ENCODE measurements at places on chromosomes 11 and 22. TPM values are rescaled to one million over a fixed set of nuclear protein-coding genes. Genes with fewer than 3 reads are reported as not detected.

DNA sequence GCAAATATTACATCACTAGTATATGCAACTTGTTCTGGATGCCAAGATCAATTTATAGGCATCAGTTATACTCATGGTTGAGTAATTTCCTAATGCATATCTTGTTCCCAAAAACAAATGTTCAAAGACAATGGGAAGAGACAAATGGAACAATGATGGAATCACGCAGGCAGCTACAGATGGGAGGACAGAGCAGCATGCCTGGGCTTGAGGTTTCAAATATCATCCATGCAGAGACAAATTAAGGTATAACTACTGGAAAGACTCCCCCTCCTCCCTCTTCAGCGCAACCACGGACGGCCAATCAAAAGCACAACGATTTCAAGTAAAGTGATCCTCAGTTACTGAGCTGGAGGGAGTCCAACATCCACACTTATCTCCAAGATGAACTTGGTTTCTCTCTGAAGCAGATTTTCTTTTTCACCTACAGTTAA is 106.8 kb downstream of the CCDC83 start:
- no peak for DNase-seq

DNA sequence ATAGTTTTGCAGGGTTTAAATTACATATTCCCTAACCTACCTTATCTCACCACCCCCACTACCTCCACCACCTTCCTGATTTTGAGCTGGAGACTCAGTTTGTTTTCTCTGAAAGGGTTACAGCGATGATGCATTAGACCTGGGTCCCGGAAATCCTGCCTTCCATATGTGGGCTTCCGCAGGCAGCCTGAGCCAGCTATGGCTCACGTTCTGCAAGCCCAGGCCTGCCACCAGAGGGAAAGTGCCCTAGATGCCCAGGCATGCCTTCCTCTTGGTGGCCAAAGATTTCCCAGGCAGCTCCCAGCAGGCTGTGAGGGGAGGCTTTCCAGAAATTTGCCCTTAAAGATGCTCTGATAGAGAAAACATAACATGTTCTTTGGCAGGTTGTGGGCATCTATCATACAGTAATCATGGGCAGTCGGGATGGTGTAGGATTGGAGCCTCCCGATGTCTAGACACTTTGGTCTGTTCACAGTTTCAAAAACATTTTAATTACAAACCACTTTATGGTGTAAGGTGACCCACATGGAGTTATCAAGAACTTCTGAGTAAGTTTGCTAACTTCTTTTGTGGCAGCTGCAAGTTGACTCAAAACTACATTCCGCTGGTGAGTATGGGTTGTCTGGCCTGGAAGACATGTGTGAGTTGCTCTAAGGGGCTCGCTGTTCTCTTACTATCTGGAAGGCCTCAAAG is 79.3 kb downstream of the MICAL2 start:
- no peak for DNase-seq

GRCh38 chr22:36383110-36383581 is 4.6 kb downstream of the MYH9 start:
- DNase-seq, result no peak

- peak; percentile 53 for DNase-seq
Observed at GRCh38 chr22:17705951-17706900, 67.7 kb downstream of the BCL2L13 start.

DNA sequence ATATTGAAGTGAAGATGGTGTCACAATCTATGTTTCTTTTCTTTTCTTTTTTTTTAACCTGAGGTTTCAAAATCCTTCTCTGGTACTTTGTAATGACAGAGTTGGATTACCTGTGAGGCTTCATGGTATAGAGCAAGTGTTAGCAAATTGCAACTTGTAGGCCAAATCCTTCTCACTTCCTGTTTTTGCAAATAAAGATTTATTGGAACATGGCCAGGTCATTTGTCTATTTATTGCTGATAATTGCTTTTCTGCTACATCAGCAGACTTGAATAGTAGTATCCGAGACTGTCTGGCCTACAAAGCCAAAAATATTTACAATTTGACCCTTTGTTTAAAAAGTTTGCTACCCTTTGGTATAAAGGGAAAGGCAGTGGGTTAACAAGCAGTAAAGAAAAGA is 1059.4 kb upstream of the CCDC90B start:
- DNase-seq, result no peak

The PI4KA gene
- 25.6 TPM for polyA plus RNA-seq

The CHRM1 gene
- not detected for polyA plus RNA-seq

The CHRNA10 gene
- 0.15 TPM for polyA plus RNA-seq

The MS4A12 gene
- polyA plus RNA-seq, result not detected

The MOB2 gene
- polyA plus RNA-seq, result 41.1 TPM

The SNX32 gene
- polyA plus RNA-seq, result 1.5 TPM

All from naive B cell (primary cell).